MV-4-11 (cell line): ENCODE measurements at places on chromosomes 5 and 9.

- no peak for DNase-seq
Observed at GRCh38 chr9:42388846-42389245, 205.4 kb downstream of the SPATA31A6 start.

GRCh38 chr9:36426945-36427344 is 26.9 kb upstream of the RNF38 start:
- DNase-seq: no peak

DNA sequence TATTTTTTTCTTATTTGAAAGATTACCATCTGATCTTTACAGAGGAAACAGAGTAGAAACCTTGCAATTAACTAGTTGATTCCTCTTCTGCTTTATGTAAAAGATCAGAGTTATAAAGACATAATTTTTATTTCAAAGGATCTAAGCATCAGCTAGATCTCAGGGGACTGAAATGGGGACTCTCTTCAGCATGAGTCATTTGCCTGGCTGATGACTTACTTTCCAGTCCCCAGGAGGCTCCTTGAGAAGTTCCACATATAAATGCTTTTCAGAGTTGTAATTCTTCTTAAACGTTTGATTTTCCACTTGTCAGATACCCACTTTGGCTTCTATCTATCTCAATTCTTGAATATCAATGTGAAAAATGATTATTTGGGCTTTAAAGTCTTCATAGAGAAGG is 389.4 kb downstream of the RAB3C start:
- DNase-seq: no peak

- no peak for DNase-seq
Observed at GRCh38 chr5:125228363-125229070, 482.1 kb upstream of the ZNF608 start.

DNA sequence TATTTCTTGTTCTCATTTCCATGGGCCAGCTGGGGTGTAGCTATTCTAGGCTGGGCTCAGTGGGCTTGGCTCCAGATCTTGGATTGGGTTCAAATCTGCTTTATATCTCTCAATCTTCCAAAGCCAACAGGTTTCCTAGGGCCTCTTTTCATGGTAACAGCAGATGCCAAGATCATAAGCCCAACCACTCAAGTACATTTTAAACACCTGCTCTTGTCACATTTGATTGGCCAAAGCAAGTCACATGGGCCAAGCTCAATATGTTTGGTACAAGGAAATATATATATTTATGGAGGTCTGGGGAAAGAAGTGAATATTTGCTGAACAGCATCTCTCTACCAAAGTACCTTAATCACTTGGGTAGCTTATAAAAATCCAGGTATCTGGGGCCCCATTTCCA is 49.5 kb downstream of the MRRF start:
- no peak for DNase-seq

DNA sequence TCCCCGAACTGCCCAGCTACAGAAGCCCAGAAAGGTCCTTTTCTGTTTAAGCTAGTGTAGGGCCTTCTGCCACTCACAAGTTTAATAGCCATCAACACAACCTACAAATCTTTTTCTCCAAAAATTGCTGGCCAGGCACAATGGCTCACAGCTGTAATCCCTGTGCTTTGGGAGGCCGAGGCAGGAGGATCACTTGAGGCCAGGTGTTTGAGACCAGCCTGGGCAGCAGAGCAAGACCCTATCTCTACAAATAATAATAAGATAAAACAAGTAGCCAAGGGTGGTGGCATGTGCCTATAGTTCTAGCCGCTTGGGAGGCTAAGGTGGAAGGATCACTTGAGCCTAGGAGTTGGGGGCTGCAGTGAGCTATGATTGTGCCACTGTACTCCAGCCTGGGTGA is 176.4 kb downstream of the HSD17B3 start:
- no peak for DNase-seq

DNA sequence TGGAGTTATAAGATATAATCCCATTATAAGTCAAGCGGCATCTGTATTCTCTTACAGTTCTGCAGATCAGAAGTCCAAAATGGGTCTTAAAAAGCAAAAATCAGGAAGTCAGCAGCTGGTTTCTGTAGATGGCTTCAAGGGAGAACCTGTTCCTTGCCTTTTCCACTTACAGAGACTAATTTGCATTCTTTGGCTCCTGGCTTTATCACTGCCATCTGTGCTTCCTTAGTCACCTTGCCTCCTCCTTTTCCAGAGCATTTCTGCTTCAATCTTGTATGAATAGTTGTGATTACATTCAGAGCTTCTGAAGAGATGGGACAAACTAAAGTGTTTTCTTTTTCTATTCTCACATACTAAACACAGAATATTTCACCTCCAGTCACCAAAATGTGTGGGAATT is 647.3 kb upstream of the GRAMD2B start:
- no peak for DNase-seq

GRCh38 chr5:39192450-39193160 is 26.8 kb downstream of the FYB1 start:
- DNase-seq: peak; percentile 56

DNA sequence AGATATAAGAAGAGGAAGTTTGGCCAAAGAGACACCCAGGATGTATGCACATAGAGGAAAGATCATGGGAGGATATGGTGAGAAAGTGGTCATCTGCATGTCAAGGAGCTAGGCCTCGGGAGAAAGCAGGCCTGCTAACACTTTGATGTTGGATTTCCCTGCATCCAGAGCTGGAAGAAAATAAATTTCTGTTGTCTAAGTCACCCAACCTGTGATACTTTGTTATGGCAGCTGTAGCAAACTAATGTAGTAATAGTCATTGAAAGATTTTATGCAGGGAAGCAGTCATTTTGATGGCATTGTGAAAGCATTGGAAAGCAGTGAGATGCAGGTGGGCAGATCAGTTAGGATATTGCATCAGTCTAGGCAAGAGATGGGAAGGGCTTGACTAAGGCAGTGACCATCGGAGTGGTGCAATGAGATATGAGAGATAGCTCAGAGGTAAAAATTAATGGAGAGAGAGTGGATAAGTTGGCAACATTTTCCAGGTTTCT is 24.5 kb upstream of the FOCAD start:
- peak; percentile 21 for DNase-seq

- no peak for DNase-seq
Observed at GRCh38 chr5:54332720-54333119, 22.3 kb upstream of the ARL15 start.

GRCh38 chr9:6833518-6834192 is 75.9 kb downstream of the KDM4C start:
- peak; percentile 7 for DNase-seq

DNA sequence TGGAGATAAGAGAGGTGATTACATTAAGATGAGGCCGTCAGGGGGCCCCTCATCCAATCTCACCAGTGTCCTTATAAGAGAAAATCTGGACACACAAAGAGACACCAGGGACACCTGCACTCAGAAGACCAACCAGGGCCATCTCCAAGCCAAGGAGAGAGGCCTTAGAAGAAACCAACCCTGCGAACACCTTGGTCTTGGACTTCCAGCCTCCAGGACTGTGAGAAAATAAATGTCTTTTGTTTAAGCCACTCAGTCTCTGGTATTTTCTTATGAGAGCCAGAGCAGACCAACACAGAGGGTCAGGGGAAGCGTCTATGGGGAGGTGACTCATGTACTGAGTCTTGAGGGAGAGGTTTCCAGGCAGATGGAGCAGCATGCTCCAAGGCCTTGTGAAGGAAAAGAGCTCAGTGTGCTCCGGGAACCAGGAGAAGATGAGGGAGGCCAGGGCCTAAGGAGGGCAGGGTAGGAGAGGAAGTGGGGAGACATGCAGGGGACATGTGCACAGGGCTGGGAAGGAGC is 5.4 kb downstream of the PHYKPL start:
- no peak for DNase-seq

- DNase-seq: no peak
Observed at GRCh38 chr9:130852801-130853200, 17.7 kb downstream of the ABL1 start.

DNA sequence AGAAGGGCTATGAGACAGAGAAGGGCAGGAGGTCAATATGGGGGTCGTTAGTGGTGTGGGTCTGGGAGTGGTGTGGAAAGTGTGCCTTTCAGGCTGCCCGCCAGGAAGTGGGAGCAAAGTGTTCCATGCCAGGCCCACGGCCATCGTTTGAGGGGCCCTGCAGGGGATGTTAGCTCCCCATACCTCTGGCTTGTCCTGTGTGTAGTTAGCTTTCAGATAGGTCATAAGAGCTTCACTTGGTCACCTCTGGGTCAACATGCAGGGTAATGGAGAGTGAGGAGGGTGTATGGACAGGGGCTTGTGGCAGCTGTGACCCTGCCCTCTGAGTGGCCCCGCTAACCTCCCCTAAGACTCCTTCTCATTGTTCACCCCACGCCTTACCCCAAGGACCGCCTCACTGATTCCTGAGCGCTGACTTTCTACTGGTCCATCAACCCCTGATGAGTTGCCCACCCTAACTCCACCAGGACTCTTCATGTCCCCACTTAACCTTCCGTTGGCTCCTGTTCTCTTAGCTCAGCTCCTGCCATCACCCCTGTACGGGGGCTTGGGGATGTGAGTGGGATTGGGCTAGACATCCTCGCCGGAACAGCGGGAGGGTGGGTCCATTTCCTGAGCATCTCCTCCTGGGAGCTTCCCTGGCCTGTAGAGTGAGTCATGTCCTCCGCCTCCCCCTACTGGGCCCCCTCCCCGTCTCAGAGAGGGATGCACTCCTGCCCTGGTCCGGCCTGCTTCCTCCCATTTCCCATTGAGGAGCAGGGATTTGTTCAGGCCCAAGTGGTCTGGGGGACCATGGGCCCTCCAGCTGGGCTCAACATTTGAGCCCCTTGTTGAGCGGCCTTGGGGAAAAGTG is 125.7 kb downstream of the FGF18 start:
- DNase-seq: no peak
